ENCODE measurements at places on chromosomes 2 and 18.

GRCh38 chr18:3495691-3496430 is 45.9 kb downstream of the TGIF1 start:
- peak; percentile 34 for ATAC-seq

GRCh38 chr2:234835738-234836137 is 116.1 kb upstream of the SH3BP4 start:
- no peak for ATAC-seq

DNA sequence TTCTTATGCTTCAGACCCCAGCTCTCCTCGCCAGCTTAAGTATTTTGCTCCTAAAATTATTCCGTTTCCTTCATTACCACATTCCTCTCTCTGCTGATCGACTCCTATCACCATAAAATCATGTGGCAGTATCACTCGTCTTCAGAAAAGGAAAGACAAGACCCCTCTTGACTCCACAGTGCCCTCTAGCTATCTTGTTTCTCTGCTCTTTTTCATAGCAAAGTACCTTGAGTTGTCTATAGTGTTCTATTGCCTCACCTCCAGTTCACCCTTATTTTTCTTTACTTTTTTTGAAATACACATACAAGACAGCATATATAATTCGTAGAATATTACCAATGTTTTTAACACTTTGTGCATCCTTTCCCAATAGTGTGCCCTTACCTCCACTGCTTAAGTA is 273.2 kb upstream of the SIX3 start:
- ATAC-seq: no peak

DNA sequence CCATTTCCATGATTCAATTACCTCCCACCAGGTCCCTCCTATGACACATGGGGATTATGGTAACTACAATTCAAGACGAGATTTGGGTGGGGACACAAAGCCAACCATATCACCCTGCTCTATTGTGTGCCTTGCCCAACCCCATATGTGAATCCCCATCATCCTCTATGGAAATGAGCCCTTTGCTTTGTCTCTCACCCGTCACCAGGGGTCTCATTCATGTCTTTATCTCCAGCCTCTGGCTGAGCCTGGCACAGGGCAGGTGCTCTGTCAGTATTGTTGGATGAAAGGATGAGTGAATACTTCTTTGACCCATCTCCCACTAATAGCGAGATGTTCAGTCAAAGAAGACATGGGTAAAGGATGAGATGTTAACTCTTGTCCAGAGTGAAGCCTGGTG is 116.6 kb upstream of the LGALSL start:
- ATAC-seq: no peak

DNA sequence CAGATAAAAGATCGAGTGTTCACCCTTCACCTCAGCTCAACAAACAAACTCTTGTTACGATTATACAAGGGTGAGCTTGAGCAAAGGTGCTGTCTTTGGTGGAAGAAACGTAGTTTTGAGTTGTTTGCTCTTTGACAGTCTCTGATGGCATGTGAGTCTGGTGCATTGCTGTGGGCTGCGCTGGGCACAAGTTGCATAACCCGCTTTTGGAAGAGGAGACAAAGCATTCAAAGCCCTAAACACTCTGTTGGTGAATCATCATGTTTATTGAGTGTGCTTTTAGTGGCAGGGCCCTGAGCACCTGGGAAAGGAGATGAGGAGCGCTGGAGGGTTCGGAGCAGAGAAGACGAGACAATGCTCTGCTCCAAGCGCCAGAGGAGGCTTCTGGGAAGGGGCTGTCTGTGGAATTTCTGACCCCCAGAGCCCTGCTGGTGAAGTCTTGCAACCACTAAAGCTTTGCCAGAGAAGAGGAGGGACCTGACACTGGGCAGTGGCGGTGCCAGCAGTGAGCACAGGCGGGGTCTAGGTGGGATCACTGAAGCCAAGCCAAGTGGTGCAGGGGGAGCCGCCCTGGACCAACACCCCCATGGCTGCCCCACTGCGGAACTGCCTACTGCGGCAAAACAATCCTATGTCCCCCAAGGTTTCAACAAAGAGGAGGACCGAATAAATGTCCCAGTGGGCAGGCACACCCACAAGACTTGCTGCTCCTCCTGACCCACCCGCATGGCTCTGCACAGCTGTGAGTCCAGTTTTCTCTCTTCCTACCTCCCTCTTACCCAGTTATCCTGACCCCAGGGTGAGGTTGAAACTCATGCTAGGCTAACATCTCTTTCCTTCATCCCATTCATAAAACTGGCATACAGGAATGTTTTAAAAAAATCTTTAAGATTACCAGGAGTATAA is 64.0 kb downstream of the TNFRSF11A start:
- no peak for ATAC-seq

DNA sequence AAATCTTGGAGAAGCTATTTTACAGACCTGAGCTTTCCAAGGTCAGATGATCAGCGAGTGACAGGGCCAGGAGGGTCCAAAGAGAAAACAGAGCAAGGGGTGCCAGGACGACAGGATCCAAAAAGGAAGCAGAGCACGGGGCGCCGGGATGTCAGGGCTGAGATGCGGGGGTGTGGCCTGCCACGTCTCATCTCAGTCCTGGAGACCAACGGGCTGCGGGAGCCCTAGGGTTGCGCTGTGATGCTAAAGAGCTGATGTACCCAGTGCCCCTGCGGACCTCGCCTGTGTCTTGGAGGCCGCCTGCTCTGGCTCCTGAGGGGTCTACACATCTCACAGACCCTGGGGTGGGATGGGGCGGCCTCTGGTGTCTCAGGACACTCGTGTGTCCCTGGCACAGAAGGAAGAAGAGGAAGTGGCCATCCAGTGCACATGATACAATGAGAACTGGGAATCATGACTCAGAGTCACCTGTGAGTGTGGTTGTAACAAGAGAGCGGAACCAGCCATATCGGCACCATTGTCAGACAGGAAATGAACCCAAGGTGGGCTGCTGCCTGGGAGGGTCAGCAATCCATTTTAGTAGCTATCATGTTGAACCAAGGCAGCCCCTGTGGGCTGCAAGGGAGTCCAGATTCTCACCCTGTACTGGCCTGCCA is 97.8 kb downstream of the MYT1L start:
- ATAC-seq: no peak

- no peak for ATAC-seq
These were observed 42.0 kb upstream of the FMNL2 start for GRCh38 chr2:152292991-152293390.

DNA sequence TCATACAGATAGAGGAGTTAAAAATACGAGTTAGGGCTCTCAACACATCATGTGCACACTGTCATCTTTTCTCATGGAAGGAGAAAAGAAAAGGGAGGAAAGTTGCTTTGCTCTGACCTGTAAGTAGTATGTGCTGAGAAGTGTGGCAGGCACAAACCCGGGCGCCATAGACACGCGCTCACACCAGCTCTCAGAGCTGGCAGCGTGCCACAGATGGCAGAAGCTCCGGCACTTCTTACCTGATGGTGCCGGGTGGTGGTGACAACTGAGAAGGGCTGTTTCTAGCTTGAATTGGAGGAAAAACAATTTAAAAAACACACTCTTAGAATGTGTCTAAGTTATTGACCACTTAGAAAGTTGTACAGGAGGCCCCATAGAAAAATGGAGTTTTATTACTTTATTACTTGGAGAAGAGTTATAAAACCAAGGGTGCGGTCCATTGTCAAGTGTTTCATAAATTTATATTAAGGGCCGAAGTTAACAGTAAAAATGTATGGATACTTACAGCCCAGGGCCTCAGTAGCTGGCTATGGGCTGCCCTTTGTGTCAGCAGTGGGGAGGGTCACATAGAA is 92.2 kb downstream of the DPP4 start:
- ATAC-seq: peak; percentile 27

GRCh38 chr2:237743561-237744269 is 54.9 kb upstream of the RBM44 start:
- no peak for ATAC-seq

- no peak for ATAC-seq
These were observed 848.6 kb downstream of the CPS1 start for GRCh38 chr2:211405036-211405435.

DNA sequence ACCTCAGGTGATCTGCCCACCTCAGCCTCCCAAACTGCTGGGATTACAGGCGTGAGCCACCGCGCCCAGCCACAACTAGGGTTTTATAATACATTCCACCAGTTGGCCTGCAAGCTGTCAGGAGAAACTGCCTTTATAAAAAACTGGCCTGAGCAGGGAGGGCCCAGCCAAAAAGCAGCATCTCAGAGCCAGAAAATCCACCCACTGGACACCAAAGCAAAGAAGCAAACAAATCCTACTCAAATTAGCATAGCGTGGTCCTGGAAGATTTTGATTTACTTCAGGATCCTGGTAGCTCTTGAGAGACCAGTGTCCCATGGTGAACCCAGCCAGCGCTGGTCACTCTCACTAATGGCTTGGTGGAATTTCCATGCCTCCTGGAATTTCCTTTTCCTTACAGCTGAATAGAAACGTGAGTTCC is 60.0 kb upstream of the PXDN start:
- no peak for ATAC-seq

DNA sequence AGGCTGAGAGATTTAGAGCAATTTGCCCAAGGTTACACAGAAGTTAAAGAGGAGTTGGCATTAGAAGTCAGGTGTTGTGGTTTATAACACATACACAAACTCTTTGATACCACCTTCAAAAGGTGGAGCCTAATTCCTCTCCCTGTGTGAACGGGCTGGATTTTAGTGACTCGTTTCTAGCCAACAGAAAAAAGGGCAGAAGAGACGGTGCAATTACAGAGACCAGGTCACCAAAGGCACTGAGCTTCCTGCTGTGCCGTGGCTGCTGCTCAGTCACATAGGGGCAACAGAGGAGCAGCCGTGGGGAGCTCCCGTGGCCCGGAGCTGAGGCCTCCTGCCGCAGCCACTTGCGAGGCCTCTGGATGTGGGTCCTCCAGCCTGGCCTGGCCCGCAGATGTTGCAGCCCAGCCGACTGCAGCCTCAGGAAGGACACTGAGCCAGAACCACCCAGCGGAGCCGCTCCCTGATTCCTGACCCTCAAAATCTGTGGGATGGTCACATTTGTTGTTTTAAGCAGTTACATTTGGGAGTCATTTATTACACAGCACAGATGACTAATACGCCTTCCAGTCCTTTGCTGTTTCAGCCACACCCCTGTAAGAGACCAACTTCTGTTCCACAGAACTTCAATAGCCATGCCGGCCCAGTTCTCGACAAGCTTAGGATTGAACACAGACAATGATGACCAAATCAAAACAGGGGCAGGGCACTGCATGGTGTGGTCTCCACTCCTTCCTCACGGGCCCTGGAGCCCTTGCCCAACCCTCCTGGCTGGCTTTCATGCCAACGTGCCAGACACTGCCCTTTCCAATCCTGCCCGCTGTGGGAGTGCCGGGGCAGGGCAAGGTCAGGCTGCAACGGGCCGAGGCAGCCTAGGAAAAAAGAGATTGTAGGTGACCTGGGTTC is 17.1 kb downstream of the EDAR start:
- no peak for ATAC-seq

DNA sequence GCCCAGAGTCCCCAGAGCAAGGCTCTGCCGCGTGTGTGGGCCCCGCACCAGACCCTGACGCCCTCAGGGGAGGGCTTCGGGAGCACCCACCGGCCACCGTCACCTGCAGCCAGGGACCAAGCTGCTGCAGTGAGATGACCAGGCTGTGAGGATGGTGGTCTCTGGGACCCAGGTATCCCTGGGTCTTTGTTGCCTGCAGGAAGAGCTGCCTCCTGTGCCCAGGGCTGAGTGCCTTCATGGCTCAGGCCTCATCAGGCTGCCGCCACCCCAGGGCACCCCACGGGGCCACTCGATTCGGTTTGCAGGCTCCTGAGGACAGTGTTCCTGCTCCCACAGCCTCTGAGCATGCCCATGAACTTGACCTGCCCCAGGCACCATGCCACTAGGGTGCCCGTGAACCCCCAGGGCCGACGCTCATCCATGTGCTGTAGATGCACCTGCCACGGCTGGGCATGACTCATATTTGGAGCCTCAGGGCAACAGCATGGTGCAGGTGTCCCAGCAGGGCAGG is 109.8 kb downstream of the FAM210A start:
- ATAC-seq: no peak

- ATAC-seq: no peak
These were observed 40.6 kb upstream of the CSRNP3 start for GRCh38 chr2:165428926-165429325.

DNA sequence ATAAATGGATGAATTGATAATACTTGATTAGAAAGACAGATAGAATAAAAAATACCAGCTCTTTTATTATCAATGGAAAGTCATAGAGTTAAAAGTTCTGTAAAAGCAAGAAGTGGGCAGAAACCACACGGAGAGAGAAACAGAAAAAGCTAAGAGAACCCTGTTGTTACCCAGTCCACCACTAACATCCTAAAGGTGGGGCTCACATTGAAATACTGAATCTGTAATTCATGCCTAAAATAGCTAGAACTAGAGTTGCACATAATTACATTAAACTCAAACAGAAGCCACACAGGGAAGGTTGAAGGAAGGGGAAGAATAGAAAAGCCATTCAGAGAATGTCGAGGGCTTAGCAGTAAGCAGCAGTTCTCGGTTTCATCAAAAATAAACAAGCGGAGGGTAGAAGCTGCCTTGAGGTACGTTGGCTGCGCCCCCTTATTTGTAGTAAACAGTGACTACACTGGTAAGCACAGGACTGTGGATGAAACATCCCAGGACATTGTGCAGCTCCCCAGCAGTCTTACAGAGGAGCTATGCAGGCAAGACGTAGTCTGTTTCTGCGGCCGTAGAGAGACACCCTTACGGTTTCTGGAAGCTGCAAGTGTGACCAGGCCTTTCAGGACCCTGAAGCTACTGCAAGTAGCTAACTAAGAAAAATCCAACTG is 1247.0 kb upstream of the GYPC start:
- no peak for ATAC-seq

- ATAC-seq: no peak
These were observed 520 bp downstream of the GLS start for GRCh38 chr2:190881084-190881597.

- no peak for ATAC-seq
These were observed 232.9 kb downstream of the LNPK start for GRCh38 chr2:175769200-175769599.

DNA sequence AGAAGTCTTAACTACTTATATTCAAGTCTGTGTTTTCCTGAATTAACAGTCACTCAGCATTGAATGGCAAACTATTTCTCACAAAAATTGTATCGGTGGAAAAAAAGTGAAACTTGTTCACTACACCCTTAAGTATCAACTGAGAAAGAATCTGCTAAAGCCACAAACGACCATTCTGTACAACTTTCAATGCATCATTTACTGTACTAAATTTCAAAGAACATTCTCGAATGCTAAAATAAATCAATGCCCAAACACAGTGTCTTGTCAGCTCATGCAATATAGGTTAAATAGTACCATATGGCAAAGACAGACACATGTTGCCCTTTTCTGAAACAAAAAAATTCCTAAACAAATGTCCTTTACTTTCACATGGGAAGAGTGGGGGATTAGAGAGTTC is 9.0 kb downstream of the ZNF516 start:
- no peak for ATAC-seq

DNA sequence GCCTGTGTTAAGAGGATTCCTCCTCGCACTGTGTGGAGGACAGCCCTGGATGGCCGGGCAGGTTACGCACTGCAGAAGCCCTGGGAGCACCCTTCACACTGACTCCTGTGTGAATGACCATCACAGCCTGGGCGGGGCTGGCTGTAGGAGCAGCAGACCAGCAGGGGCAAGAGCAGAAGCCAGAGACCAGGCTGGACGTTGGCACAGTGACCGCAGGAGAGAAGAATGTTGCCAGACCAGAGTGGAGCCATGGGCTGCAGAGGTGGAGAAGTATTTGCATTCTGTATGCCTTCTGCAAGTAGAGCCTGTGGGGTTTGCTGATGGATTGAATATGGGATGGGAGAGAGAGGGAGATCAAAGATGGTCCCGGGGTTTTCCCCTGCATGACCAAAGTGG is 23.1 kb downstream of the LRRFIP1 start:
- no peak for ATAC-seq

- no peak for ATAC-seq
These were observed 15.4 kb upstream of the IGFBP5 start for GRCh38 chr2:216710551-216711301.

Measured in activated T-helper 17 cell treated with anti-CD3 and anti-CD28 coated beads, Interleukin-2, amount 50 U/mL, for 72 hours (primary cell).